HepG2 (cell line): ENCODE measurements at places on chromosomes 11 and 22.
A peak's percentile ranks its signal among the peaks of the same experiment; 100 is the strongest.

DNA sequence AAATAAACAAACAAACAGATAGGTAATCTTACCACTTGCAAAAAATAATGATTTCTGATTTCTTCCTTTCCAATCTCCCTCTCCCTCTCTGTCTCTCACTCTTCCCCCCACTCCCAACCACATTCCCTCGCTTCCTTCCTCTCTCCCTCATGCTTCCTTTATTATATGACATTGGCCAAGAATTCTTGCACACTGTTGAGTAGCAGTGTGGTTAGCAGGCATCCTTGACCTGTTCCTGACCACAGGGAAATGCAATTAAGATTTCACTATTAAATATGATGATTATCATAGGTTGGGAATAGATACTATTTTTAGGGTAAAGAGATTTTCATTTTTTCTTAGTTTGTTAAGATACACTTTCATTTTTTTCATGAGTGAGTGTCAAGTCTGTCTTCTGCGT is 14.7 kb upstream of the PLAAT4 start:
- DNase-seq = no peak
- no peaks in the 10 kb centered on the region for H3K27me3 ChIP-seq
- H3K4me1 ChIP-seq = no peaks in the 10 kb centered on the region
- no peaks in the 10 kb centered on the region for H3K36me3 ChIP-seq
- H3K4me3 ChIP-seq = no peak overlapping the region

DNA sequence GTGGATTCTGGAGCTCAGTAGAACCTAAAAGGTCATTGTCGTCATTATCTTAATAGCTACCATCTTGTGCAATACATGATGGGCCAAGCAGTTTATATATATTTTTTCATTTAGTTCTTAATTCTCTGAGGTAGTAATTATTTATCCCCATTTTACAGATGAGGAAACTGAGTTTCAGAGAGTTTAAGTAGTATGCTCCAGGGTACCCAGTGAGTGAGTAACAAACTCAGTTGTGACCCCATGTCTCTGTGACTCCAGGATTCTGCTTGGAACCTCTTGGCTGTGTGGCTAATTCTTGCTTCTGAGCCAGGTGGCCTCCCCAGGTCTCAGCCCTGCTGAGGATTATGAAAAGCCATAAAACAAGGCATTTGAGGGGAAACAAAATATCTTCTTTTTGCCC is 82.6 kb downstream of the CEP164 start:
- H3K4me1 ChIP-seq = peaks cover 17% of the 10 kb centered on the region
- H3K27me3 ChIP-seq = no peaks in the 10 kb centered on the region
- H3K27ac ChIP-seq = no peak overlapping the region
- no peak for DNase-seq

- no peaks in the 10 kb centered on the region for H3K36me3 ChIP-seq
- peaks cover 11% of the 10 kb centered on the region for H3K4me1 ChIP-seq
- H3K4me3 ChIP-seq = no peak overlapping the region
- no peak for DNase-seq
- no peaks in the 10 kb centered on the region for H3K27me3 ChIP-seq
Observed at GRCh38 chr11:121958971-121959325, 157.1 kb downstream of the BLID start.

GRCh38 chr11:17479284-17480214 is 2.9 kb upstream of the ABCC8 start:
- no peak overlapping the region for H3K4me3 ChIP-seq
- H3K27ac ChIP-seq = no peak overlapping the region
- peaks cover 48% of the 10 kb centered on the region for H3K27me3 ChIP-seq

- H3K27me3 ChIP-seq = no peaks in the 10 kb centered on the region; the same call in 1 of the 2 replicates
- H3K36me3 ChIP-seq = no peaks in the 10 kb centered on the region
- peaks cover 13% of the 10 kb centered on the region for H3K4me1 ChIP-seq
Observed at GRCh38 chr11:112174789-112175598, at the start of gene BCO2. TSS of gene BCO2 (plus strand) at chr11:112175512. CDS start at chr11:112175602, 90 bp downstream.

DNA sequence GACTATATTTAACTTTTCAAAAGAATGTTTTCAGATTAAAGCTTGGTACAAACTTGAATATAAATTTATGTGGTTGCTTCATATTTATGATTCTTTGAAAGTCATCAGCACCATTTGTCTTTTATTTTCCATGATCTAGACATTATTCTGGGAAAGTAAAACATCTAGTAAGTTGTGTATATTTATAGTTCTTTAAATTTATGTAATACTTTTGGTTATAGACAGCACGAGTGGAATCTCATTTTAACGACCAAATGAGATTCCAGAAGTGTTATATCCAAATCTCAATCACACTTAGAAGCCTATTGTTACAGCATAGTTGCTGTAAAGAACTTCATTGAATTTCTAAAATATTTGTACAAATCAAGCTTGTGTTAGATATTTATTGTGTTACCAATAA is 212.3 kb downstream of the DDX10 start:
- H3K4me3 ChIP-seq = no peak overlapping the region
- no peak for DNase-seq
- no peak overlapping the region for H3K27ac ChIP-seq
- H3K27me3 ChIP-seq = no peaks in the 10 kb centered on the region
- no peaks in the 10 kb centered on the region for H3K4me1 ChIP-seq
- no peaks in the 10 kb centered on the region for H3K36me3 ChIP-seq

- no peak overlapping the region for H3K27ac ChIP-seq
- no peaks in the 10 kb centered on the region for H3K4me1 ChIP-seq
- no peak overlapping the region for H3K4me3 ChIP-seq
- DNase-seq = no peak
Observed at GRCh38 chr11:117613521-117613920, 183.5 kb downstream of the DSCAML1 start.

DNA sequence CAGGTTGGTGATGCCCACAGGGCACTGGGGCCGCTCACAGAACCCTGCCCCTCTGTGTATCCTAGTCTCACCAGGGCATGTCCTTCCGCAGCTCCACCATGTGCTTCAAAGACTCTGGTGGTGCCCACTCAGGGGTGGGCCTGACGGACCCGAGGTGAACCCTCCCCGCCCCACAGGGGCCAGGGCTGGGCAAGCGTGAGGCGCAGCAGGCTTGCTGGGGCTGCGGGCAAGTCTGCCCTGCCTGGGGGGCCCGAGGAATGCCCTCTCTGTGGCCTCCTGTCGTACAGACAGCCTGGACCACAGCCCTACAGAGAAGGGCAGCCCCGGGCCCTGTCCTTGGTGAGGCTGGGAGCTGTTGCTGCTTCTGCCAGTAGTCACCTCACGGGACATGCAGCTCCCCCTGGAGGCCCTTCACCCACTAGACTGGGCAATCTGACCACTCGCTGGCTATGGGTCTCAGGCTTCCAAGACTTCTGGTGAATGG is 40.2 kb downstream of the TBX1 start:
- no peaks in the 10 kb centered on the region for H3K4me1 ChIP-seq
- H3K27ac ChIP-seq = no peak overlapping the region
- peak; percentile 34 for DNase-seq
- H3K4me3 ChIP-seq = no peak overlapping the region
- H3K36me3 ChIP-seq = no peaks in the 10 kb centered on the region
- no peaks in the 10 kb centered on the region for H3K27me3 ChIP-seq
